Activated effector memory CD4-positive, alpha-beta T cell treated with Interleukin-2 at 50 U/mL for 16 hours (primary cell): ENCODE measurements at places on chromosomes 16 and 17.
A peak's percentile ranks its signal among the peaks of the same experiment; 100 is the strongest.

DNA sequence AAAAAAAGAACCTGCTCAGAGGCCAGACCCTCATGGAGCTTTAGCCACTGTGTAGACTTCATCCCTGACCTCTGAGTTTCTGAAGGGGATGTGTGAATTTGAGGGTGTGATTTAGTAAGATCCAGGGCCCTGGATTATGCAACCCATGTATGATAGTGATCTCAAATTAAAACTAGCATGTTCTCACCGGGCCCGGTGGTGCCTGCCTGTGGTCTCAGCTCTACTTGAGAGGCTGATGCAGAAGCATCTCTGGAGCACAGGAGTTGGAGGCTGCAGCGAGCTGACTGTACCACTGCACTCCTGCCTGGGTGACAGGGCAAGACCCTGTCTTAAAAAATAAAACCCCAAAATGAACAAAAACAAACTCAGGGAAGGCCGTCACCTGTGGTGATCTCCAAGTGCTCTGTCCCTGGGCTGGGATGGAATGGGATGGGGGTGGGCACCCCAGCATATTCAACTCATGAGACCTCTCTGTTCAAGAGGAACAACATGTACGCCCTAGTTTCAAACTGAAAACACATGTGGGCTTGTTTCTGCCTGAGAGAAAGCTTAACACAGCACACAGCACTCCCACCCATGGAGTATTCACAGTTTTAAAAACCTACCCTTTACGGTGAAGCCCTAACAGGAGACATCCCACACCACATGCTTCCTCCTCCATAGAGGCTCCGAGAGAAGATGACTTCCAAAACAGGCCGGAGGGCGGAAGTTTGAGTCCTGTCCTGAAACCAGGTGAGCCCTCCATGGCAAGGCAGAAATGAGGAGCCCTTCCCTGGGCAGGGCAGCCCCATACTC, 30.1 kb downstream of the GNPTG start:
- no peak for DNase-seq

DNA sequence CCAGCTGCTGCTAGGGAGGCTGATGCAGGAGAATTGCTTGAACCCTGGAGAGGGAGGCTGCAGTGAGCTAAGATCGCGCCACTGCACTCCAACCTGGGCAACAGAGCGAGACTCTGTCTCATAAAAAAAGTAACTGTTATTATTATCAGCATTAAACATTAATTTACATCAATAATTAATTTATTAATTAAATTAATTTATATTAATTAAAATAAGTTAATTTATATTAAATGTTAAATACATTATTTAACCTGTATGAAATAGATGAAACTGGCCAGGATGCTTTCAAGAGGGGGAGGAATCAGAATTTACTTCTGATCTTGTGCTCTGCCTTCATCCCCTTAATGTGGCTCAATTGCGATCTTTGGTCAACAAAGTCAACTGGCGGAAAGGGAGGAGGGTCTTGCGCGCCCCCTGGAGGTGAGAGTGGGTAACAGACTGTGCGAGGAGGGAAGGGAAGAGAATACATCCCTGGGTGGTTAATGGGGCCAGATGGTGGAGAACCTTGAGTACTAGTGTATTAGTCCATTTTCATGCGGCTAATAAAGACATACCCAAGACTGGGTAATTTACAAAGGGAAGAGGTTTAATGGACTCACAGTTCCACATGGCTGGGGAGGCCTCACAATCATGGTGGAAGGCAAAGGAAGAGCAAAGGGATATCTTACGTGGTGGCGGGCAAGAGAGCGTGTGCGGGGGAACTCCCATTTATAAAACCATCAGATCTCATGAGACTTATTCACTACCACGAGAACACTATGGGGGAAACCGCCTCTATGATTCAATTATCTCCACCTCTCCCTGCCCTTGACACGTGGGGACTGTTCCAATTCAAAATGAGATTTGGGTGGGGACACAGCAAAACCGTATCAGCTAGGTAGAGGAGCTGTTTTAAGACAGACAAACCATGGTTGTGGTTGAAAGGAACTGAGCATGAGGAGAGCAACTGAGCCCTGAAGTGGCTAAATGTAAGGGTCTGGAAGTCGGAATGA, 15.7 kb upstream of the CPPED1 start:
- DNase-seq, result peak; percentile 55

DNA sequence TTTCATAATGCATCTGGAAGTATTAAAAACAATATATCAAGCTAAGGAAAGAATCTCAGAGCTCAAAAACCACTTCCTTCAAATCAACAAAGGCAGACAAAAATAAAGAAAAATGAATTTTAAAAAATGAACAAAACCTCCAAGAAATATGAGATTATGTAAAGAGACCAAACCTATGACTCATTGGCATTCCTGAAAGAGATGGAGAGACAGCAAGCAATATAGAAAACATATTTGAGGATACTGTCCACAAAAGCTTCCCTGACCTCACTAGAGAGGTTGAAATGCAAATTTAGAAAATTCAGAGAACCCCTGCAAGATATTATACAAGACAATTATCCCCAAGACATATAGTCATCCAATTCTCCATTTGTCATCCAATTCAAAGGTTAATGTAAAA, 311.3 kb upstream of the SOX9 start:
- no peak for DNase-seq

GRCh38 chr16:35750157-35750689, 2290.8 kb downstream of the TP53TG3F start:
- no peak for DNase-seq

- DNase-seq, result no peak
Observed at GRCh38 chr17:28471531-28472342, 1.7 kb upstream of the SLC13A2 start.

DNA sequence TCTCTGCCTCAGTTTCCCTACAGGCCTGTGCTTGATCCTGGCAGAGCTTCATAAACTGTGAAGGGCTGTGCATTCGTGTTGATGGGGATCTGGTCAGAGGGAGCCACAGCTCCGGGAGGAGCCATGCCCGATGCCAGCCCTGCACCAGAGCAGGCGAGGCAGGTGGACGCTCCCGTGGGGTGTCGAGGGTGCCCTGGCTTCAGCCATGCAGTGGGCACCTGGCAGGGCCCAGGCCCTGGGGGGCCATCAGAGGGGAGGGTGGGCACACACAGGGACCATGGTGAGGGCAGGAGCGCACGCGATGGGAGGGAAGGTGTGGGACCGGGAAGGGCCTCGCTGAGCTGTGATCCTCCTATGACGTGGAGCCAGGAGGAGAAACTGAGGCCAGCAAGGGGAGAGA, 22.0 kb downstream of the ZFPM1 start:
- DNase-seq, result no peak

DNA sequence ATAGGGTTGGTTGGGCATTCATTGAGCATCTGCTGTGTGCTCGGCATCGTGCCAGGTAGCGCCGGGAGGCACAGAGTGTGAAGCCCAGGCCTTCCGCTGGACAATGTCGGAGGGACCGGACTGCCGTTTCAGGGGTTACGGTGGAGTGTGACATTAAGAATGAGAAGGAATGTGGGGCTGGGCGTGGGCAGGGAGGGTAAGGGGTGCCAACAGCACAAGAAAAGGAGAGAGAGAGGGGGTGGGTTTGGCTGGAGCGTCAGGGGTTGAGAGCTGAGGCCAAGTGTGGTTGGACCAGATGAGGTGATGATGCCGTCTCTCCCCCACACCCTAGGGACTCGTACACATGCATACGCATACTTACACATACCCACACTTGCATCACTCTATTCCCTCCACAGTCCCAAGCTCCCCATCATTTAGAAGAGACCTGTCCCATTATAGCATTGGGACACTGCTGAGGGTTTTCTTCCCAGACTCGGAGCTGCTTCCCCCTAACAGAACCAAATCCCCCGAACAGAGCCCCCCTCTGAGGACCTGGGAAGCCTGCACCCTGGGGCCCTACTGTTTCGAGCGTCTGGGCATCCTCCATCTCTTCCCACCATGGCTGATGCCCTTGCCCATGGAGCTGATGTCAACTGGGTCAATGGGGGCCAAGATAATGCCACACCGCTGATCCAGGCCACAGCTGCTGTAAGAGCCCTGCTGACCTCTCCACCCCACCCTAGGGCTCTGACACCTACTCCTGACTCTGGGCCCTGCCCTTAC, 3.3 kb upstream of the KCTD11 start:
- no peak for DNase-seq

DNA sequence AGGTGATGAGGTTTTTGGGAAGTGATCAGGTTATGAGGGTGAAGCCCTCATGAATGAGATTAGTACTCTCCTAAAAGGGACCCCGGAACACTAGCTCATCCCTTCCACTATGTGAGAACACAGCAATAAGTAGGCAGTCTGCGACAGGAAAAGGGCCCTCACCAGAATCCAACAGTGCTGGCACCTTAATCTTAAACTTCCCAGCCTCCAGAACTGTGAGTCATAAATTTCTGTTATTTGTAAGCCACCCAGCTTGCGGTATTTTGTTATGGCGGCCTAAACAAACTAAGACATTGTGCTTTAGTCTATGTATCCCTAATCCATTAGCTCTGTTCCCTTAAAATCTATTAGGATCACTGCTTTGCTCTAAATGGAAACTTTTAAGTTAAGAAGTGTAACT, 8.5 kb downstream of the SLFN12 start:
- no peak for DNase-seq

DNA sequence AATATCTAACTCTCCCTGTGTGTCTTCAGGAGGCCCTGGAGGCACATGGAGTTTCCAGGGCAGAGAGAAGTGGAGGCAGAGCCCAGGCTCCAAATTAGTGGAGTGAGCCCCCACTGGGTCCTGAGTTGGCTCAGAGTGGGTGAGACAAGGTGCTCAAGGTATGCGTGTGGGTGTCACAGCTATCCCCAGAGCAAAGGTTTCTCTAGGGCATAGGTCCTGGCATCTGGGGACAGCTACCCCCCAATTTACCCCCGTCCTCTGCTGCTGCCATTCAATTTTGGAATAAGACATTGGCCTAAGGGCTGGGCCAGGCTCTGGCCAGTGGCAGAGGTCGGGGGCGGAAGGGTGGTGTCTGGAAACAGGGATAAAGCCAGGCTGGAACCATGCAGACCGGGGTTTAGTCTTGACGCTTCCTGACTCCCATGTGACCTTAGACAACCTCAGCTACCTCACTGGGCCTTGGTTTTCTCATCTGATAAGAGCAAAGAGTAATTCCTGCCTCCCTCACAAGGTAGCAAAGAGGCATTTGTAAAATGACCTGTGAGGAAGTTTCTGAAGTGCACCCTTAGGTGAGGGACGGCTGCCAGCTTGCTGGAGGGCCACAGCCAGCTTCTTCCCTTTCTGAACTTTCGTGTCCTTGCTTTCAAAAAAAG, 78.2 kb upstream of the TMEM97 start:
- DNase-seq, result no peak

GRCh38 chr17:52686140-52686539, 527.6 kb upstream of the CA10 start:
- no peak for DNase-seq

DNA sequence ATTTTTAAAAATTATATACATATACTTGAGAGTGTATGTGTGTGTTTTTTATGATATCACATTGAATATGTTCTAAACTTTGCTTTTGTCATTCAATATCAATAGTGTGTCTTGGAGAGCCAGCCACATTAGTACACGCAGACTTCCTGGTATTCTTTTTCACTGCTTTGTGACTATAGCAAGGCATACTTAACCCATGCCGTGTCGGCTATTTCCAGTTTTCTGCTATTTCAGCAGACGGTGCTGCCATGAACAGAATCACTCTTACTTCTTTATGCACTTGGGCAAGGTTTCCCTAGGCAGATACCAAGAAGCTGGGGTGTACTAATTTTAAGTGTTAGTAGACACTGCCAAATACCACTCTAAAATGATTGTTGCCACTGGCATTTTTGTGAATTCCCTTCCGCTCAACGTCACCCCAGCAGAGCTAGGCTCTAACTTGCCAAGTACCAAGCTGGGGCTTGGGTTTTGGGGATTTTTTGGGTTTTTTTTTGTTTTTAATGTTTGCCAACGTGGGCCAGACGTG, 134.9 kb downstream of the SOCS1 start:
- DNase-seq, result no peak

GRCh38 chr17:81513753-81514488, 1.3 kb upstream of the ACTG1 start:
- peak; percentile 27 for DNase-seq

- peak; percentile 68 for DNase-seq
Observed at GRCh38 chr16:68079626-68080344, 5.4 kb upstream of the NFATC3 start.
